ENCODE measurements at places on chromosomes 16 and 17.

DNA sequence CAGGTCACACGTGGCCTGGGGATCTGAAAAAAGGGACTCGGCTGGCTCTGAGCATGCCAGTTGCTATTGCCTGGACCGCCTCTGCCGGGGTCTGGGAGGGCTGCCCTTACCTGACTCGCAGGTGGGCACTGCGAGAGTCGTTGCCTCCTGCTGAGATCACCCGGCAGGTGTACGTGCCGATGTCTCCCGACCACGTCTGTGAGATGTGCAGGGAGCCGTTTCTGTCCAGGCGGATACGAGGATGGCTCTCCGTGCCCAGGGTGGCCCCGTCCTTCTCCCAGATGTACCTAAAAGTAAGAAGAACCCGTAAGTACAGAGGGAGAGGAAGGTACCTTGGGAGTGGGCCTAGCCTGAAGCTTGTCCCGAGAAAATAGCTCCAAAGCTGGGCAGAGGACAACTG lies 112.0 kb upstream of the CDC42EP4 start:
- no peak for DNase-seq

DNA sequence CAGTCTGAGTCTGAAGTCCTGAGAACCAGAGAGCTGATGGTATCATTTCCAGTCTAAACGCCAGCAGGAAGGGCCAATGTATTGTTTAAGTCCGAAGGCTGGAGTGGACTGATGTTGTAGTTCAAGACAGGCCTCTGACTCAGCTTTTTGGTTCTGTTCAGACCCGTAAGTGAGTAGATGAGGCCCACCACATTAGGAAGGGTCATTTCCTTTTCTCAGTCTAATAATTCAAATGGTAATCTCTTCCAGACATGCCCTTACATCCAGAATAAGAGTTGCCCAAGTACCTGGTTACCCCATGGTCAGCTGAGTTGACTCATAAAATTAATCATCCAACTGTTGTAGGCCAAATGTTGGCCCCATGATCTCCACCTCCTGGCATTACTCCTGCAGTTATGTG lies 442.6 kb upstream of the HSBP1 start:
- no peak for DNase-seq

GRCh38 chr16:72425571-72426341 lies 253.8 kb upstream of the PMFBP1 start:
- no peak for DNase-seq

DNA sequence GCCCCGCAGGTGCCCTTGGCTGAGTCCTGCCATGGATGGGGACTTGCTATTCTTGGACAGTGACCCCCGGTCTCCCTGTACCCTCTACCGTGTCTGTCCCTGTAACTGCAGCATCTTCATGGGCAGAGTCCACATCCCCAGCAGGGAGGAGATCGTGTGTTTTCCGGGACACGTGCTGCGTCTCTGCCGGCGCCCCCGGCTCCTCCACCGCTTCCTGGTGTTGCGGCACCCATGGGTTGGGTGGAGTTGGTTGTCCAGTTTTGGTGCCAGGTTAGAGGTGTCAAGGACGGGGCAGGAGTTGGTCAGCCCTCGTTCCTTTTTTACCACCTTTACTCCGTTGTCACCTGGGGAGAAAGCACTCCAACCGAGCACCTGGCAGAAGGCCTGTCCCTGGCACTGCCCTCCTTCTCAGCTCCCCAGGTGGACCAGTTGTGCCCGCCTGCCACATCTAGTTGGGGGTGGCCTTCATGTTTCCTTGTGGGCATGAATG lies 20.0 kb downstream of the BAIAP2 start:
- DNase-seq = no peak

DNA sequence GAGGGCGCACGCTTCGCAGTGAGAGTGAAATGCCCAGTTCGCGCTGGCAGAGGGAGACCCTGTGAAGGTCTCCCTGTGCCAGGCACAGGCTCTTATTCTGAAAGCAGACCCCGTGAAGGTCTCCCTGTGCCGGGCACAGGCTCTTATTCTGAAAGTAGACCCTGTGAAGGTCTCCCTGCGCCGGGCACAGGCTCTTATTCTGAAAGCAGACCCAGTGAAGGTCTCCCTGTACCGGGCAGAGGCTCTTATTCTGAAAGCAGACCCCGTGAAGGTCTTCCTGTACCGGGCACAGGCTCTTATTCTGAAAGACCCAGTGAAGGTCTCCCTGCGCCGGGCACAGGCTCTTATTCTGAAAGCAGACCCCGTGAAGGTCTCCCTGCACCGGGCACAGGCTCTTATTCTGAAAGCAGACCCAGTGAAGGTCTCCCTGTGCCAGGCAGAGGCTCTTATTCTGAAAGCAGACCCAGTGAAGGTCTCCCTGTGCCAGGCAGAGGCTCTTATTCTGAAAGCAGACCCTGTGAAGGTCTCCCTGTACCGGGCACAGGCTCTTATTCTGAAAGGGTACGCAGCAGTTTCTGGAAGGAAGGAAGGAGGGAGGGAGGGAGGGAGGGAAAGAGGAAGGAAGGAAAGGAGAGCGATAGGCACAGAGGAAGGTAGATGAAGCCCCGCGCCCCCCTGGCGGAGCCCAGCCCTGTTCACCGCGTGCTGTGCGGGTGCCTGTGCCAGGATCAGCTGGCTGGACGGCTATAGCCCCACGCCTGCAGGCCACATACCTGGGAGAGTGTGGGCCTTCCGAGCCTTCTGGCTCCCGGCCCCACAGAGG lies 55.3 kb downstream of the WDR45B start:
- peak; percentile 49 for DNase-seq

GRCh38 chr16:85646358-85646907 lies 33.3 kb downstream of the GSE1 start:
- no peak for DNase-seq

DNA sequence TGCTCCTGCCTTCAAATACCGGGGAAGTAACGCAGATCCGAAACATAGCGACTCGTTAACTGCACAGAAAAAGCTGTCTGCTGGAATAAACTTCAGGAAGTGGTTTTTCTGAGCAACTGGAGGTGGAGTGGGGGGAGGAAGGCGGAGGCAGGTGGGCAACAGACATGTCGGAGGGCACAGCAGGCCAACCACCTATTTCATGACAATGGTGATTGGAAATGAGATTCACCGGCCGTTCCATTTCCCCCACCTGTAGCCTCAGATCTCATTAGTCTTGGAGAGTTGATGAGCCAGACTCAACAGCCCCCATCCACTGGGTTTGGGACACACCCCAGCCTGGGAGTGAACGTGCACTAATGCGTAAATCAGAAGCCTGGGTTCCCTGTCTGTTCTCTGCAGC lies 7.7 kb upstream of the PECAM1 start:
- no peak for DNase-seq

- no peak for DNase-seq
These were observed 39.4 kb upstream of the PHB1 start for GRCh38 chr17:49454050-49454449.

Data from stimulated activated naive CD4-positive, alpha-beta T cell treated with Interleukin-2 at 50 U/mL for 16 hours (primary cell).